ENCODE measurements at places on chromosomes 6 and 20. TPM values are rescaled to one million over a fixed set of nuclear protein-coding genes. Genes with fewer than 3 reads are reported as not detected.

DNA sequence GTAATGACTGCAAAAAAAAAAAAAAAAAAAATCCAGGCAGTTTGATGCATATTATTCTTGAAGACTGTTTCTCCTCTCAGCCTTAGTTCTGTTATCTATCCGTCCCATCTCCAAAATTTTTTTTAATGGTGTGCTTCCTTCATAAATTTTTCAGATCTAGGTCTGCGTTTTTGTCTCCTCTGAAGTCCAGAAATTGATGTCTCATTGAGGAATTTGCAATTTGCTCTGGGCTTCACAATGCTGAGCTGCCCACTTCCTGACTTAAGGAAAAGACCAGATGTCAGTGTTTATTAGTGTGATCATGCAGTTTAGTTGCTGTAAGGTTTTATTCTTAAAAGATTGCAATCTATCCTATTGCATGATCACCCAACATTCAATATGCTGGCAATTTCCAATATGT, 297.6 kb downstream of the ZNF217 start:
- no peak for DNase-seq

GRCh38 chr20:24692446-24693200, 223.2 kb downstream of the SYNDIG1 start:
- DNase-seq = no peak

The ZNF391 gene
- 6.3 TPM for total RNA-seq

DNA sequence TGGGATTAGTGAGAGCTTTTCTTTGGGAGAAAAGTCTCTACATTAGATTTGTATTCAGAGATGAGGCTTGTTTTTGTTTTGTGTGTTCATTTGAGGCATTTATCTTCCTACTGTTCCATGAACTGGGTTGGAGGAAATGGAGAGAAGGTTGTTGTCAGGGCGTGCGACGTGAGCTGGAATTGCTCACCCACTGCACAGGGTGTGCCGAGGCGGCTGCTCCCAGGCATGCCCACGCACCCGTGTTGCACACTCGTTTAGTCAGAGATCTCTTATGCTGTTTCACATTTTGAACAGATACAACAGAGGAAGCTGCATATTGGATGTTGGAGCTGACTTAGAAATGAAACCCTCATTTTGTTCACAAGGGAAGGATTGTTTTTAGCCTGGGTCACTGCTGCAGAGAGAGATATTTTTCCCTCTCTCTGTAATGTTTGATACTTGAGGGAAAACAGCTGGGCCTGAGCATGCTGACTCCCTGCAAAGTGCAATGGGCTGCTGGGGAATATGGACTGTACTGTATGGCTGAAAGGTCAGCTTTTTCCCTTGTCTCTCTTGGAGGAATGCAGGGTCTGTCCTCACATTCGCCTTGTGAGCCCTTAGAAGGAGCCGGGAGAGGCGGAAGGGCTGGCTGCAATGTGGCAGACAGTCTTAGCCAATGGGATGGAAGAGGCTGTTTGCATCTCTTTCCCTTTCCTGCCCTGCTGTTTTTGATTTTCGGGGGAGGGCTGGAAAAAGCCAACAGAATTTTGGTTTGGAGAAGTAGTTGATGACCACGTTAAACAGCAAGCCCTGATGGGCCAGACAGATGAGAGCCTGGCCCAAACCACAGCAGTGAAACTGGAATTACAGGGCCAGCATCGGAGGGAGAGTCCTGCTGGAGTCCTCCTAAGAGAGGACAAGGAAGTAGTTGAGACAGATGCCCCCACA, 170.8 kb downstream of the SASH1 start:
- peak; percentile 57 for DNase-seq

DNA sequence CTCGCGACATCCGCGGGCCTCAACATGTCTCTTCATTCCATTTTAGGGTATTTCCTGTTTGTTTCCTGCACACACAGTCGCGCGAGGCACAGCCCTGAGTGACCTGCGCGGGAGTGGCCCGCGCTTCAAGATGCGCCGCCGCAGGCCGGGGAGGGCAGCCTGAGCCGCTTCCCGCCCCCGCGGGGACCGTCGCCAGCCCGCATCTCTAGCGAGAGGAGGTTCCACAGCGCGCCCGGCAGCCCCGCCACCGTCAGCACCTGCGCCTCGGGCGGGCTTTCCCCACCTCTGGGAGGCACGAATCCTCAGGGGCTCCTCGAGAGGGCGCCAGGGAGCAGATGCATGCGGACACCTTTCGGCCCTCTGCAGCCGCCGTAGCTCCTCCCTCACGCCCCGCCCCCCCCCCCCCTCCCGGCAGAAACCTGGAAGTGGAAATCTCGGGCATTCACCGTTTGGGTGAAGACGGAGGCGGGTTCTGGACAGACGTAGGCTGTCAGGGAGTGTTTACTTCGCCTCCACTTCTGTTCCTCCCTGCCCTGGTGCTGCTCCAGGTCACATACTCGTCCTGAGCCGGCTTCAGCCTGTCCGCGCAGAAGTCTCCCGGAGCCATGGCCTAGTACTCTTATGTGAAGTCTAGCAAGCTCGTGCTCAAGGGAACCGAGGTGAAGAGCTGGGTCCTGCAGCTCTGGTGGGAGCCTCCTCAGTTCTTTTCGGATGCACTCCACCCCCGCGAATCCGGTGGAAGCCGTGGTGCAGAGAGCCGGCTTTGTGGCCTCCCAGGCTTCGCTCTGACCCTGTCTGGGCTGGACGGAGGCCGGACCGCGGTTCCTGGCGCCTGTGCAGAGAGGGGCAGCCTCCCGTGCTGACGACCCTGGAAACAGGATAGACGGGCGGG, 880.5 kb upstream of the DEFB115 start:
- DNase-seq = peak; percentile 60

The KCNB1 gene
- 46.7 TPM for total RNA-seq

The ABCF1 gene
- total RNA-seq = 41.0 TPM

The TSPO2 gene
- total RNA-seq = 1.6 TPM

The PSORS1C1 gene
- 0.99 TPM for total RNA-seq

GRCh38 chr20:63627129-63627750, 339 bp upstream of the GMEB2 start:
- peak; percentile 80 for DNase-seq

GRCh38 chr6:131004387-131004755, 58.7 kb downstream of the EPB41L2 start:
- no peak for DNase-seq

DNA sequence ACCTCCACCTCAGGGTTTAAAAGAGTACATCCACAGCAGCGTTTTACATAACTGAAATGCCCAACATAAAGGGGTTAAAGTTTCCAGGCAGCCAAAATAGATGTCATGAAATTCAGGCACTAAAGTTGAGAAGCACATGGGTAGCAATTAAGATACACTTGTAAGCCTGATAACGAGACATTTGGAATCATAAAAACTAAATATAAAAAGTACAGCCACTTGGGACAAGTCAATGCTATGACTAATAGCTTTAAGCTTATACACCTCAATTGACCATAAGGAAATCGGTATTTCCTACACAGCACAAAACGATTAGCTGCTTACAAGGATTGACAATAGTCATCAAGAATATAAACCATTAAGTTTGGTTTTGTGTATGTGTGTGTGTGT, 11.8 kb downstream of the LOC128125822 start:
- DNase-seq = no peak

The COQ3 gene
- total RNA-seq = 9.2 TPM

DNA sequence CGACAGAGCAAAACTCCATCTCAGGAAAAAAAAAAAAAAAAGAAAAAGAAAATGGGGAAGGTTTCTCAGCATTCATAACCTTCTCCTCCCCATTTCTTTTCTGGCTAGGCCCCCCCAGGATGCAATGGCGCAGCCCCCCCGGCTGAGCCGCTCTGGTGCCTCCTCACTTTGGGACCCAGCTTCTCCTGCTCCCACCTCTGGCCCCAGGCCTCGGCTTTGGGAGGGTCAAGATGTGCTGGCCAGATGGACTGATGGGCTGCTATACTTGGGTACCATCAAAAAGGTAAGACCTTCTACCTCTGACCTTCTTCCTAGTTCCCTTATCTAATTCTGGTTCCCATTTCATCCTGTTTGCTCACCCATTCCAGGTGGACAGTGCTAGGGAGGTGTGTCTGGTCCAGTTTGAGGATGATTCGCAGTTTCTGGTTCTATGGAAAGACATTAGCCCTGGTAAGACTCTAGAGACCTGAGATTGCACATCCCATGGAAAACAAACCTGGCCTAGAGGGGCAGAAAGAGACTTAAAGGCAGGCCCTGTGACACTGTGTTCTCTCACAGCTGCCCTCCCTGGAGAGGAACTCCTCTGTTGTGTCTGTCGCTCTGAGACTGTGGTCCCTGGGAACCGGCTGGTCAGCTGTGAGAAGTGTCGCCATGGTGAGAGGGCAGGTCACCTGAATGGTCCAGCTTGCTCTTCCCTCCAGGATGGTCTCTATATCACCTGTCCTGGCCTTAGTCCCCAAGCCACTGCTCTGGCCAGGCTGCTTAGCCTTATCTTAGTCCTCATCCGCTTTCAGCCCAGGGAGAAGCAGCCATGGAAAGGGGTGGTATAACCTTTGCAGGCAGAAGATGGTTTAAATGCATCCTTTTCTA, 1.6 kb downstream of the PHF1 start:
- DNase-seq = no peak

DNA sequence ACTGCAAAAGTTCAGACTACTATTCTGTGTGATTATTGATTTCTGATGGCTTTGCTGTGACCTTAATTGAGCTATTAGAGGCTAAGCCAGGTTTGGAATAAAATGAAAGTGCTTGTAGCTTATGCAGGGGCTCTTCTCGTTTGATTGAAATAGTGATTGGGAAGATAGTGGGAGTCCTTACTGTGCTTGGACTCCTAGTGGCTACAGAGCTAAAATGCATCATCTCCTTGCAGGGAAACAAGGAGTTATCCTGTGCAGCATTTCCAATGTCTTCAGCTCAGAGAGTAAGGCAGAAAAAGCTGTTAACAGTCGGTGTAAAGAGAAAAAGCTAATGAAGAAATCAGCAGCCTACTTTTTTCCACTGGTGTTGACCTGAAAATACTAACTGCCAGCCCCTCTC, 173.5 kb downstream of the SLC35F1 start:
- no peak for DNase-seq

GRCh38 chr6:133896344-133896721, 7.4 kb downstream of the TCF21 start:
- DNase-seq = no peak

The ZSCAN23 gene
- 9.1 TPM for total RNA-seq

DNA sequence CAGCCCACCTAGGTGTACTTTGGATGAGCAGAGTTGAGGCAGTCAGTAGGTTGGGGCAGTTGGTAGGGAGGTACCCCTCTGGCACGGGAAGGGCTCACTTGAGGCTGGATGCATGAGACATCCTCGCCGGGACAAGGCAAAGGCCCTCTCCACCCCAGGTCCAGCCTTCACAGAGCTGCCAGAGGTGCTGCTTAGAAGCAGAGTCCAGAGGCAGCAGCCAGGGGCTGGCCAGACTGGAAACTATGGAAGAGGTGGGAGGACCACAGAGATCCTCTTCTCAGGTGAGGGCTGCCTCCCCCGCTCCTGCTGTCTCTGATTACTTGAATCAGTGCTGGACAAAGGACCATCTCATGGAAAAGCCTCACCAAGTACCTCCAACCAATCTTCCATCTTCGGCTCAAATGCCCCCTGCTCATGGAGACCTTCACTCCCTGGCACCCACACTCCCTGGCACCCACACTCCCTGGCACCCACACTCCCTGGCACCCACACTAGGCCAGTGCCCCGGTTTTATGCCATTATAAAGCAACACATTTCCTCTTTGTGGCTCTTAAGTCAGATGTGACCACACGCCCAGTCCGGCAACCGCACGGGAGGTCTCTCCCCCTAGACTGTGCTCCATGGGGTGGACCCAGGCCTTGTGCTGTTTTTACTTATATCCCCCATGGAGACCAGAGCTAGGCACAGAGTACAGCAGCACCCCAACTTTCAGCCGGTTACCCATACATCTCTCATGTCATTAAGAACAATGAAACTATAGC, 100.1 kb downstream of the YTHDF1 start:
- DNase-seq = no peak

- DNase-seq = no peak
These were observed 2.0 kb upstream of the SMOC2 start for GRCh38 chr6:168438783-168439520.

The TRERF1 gene
- 6.0 TPM for total RNA-seq

The DPPA5 gene
- total RNA-seq = not detected

- DNase-seq = no peak
These were observed 27.4 kb upstream of the RREB1 start for GRCh38 chr6:7080311-7080710.

GRCh38 chr6:142523515-142524375, 221.9 kb downstream of the ADGRG6 start:
- DNase-seq = no peak

DNA sequence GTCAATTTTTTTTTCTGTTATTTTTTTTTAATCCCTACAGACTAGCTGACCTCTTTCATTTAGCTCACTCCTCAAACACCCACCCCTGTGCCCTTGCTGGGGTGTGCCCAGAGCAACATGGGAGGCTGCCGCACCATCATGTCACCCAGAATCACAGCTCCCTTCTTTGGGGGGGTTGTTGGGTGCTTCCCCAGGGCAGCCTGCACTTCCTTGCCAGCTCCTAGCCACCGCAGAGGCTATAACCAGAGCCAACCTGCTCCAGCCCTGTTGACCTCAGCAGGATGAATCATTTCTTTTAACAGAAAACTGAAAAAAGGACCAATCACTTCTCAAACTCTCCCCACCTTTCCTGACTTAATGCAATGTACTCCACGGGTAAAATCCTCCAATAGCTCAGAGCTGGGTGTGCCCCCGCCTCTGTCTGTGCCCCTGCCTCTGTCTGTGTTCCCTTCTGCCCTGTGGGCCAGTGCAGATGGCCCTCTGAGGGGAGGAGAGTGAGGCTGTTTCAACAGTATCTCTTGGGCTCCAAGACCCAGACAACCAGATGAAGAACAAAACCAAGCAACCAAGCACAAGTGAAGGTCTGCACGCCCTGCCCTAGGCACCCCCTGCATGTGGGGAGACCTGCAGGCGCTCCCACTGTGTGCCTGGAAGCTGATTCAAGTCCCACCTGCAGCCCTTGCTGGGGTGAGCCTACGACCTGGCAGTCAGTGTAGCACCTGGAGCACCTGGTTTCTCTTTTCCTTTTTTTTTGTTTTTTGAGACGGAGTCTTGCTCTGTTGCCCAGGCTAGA, 67.7 kb downstream of the PYGB start:
- DNase-seq = no peak

DNA sequence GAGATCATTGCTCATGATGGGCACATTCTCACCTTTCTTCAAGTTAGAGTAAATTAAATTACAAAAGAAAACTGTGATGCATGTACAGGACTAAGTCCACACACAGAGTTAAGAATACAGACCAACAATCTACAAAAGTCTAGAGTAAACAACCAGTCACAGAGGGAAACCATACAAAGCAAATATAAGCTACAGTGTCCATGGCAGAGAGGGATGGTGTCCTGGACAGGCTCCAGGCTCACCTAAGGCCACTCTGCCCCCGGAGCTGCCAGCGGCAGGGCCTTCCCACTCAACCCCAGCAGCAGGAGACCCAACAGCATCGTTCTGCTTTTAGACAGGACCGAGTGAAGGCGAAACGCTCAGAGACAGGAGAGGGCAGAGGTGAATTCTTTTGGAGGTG, 16.0 kb downstream of the PDE10A start:
- no peak for DNase-seq
